NCI-H1105 treated with DMSO at 0.1 percent for 48 hours (cell line): ENCODE measurements at places on chromosomes 3 and 15.

- DNase-seq = no peak
Measured at GRCh38 chr15:58065445-58066041, at the start of gene ALDH1A2. TSS of gene ALDH1A2 (minus strand) at chr15:58065711. CDS start at chr15:58065650, 61 bp downstream.

DNA sequence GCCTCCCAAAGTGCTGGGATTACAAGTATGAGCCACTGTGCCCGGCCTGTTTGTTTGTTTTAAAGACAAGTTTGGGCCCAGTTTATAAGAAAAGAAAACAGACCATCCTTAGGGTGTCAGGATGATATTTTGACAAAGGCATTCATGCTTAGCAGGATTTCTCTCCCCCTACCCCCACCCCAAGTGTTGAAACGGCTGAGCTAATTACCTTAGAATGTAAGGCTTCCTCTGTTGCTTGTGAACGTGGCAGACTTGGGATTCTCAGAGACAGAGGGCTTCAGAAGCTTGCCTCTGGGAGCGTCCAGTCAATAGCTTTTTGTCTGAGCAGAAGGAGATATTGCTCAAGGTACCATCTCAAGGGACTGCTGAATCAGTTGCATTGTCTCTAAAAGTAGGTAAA lies 24.0 kb downstream of the FLNB start:
- DNase-seq = no peak

DNA sequence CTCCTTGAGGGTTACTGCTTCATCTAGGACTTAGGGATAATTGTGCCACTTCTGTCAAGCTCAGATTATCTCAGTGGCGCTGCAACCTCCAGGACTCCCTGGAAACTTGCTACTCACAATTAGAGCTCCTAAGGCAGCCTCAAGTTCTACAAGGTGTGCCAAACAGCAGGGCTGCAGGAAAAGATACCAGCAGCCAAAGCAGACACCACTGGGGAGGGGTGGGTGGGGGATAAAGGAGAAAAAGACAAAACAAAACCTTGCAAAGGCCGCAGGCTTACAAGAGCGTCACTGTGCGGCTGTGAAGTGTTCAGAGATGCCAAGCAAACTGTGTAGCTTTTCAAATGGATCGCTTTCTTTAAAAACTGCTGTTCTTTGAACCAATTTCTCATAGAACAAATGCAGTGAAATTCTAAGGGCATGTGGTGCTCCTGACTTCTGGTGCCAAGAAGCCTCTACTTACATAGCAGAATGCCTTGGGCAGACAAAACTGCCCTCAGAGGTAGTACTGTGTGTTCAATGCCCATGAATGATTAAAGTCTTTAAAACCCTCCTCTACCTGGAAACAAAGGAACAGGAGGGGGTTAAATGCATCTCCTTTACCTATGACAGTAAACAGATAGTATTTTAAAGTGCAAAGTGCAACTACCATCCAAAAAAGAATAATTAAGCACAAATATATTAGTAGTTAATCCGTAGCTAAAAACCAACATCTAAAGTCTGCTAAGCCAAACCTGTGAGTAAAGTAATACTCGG lies 353.4 kb downstream of the FOXP1 start:
- DNase-seq = no peak

DNA sequence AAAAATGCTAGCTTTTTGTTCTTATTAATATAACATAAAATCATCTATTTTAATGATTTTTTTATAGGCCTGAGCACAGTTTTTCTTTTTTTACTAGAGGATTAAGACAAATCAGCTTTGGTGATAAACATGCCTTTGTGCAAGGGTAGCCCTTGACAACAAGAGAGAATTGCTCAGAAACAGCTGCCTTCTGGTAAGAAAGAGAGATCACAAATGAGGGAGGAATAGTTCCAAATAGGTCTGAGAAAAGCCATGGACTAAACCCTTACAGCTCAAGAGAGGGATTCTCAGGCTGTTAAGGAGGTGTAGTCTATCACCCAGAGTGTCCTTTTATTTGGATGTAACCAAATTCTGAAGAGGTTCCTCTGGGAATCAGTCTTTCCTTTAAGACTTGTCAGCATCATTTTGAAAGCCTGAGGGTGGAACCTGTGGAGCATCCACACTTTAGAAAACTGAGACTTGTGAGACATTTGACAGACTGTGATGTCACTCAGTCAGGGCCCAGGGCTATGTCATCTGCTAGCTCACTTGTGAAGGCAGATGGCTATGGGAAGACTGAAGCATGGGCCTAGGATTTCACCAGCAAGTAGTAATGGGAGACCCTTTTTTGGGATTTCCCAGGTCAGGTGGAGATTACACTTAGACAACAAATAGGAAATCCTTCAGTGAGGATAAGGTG lies 102.9 kb upstream of the KCNAB1 start:
- DNase-seq = no peak

DNA sequence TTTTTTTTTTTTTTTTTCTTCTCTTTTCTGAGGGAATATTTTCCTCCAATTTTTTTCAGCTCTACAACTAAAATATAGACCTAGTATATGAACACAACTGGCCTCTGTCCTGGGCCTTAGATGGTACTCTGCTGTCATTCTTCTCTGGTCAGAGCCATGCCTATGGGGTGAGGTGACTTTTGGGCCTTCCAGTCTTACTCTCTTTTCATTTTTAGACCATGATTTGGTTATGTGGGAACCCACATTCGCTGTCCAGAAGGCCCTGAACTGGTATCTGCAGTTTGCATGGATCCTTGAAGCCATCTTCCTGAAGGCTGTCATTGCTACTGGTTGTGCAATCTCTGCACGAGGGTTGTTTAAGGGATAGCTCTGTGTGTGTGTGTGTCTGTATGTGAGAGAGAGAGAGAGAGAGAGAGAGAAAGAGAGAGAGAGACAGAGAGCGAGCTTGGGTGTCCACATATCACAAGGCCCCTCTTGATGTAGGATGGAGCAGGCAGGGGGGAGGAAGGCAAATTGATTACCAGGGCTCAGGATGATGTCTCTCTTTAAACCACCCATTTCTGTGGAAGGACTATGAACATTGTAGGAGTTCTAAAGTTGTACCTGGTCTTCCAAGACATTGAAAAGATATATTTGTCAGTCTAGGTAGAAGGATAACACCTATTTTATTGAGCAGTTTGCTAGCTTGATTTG lies 6.9 kb downstream of the TGFBR2 start:
- no peak for DNase-seq

- no peak for DNase-seq
Measured at GRCh38 chr3:30737743-30738499, 131.5 kb downstream of the TGFBR2 start.

DNA sequence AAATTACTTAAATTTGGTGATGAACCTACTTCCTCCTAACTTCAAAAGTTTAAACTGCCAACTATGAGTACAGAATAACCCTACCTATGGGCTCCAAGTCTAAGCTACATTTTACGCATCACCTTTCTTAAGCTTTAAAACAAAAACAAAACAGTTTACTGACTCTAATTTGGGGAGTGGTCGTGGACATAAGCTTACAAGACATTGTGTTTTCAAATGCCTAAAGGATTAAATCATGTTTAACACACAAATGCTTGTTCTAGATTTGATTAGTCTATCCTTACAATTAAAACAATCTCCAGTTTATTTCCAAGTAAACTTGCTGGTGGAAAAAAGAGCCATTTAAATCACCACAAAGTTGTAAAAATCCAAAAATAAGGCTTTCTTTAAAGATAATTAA lies 62.2 kb downstream of the UACA start:
- no peak for DNase-seq

GRCh38 chr3:118986734-118987133 lies 47.9 kb downstream of the IGSF11 start:
- no peak for DNase-seq

GRCh38 chr15:96247621-96248305 lies 82.7 kb upstream of the NR2F2 start:
- no peak for DNase-seq

- no peak for DNase-seq
Measured at GRCh38 chr3:195577645-195578177, 6.0 kb downstream of the APOD start.

GRCh38 chr3:13332158-13332557 lies 88.0 kb downstream of the NUP210 start:
- DNase-seq = no peak

DNA sequence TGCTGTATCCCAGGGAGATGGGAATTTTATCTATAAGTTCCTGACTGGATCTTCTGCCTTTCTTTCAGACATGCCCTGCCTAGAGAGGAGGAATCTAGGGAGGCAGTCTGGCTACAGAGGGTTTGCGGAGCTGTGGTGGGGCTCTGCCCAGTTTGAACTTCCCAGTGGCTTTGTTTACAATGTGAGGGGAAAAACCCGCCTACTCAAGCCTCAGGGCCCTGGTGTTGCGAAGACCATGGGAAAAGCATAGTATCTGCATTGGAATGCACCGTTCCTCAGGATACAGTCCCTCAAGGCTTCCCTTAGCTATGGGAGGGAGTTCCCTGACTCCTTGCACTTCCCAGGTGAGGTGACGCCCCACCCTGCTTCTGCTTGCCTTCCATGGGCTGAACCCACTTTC lies 168.7 kb downstream of the TMEM108 start:
- DNase-seq = no peak

DNA sequence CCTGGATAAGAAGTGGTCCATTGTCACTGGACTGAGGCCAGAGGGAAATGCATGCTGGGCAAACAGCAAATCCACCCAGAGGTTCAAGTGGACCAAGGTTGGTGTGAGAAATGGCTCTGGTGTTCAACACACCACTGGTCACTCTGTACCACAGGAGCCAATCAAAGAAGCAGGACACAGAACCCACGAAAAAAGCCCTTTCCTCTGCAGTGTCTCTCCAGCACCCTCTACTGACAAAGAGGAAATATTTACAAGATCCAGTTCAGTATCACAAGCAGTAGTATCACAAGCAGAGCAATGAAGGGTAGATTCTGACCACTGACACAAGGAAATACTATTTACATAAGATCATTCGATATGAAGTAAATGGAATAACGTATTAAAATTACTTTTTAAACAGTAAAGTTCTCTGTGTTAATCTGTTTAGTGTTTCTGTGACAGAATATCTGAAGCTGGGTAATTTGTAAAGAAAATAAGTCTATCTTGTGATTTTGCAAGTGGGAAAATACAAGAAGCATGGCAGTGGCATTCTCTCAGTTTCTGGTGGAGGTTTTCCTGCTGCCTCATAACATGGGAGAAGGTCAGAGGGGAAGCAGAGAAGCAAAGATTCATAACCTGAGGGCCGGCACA lies 390.7 kb downstream of the EFHB start:
- DNase-seq = peak; percentile 21

DNA sequence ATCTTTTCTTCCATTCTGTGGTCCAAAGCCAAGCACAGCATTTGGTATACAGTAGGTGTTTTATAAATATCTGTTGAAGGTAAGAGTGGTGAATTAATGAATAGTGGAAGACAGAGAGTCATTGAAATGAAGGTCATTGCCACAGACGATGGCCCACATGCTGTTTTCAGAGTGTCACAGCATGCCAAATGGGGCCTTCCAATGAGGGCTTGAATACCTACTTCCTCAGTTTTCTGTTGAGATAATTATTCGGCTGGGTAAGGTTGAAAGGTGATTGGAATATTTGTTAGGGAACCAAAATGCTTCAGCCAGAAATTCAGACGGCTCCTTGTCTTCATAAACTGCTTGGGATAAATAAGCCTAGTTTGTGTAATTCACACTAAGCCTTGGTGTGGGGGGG lies 205.3 kb upstream of the TBL1XR1 start:
- no peak for DNase-seq

GRCh38 chr3:196127308-196128040 lies 45.6 kb upstream of the TFRC start:
- DNase-seq = no peak

- DNase-seq = no peak
Measured at GRCh38 chr3:66270288-66270687, 49.5 kb downstream of the SLC25A26 start.

GRCh38 chr3:26171006-26171405 lies 381.1 kb downstream of the OXSM start:
- DNase-seq = no peak

DNA sequence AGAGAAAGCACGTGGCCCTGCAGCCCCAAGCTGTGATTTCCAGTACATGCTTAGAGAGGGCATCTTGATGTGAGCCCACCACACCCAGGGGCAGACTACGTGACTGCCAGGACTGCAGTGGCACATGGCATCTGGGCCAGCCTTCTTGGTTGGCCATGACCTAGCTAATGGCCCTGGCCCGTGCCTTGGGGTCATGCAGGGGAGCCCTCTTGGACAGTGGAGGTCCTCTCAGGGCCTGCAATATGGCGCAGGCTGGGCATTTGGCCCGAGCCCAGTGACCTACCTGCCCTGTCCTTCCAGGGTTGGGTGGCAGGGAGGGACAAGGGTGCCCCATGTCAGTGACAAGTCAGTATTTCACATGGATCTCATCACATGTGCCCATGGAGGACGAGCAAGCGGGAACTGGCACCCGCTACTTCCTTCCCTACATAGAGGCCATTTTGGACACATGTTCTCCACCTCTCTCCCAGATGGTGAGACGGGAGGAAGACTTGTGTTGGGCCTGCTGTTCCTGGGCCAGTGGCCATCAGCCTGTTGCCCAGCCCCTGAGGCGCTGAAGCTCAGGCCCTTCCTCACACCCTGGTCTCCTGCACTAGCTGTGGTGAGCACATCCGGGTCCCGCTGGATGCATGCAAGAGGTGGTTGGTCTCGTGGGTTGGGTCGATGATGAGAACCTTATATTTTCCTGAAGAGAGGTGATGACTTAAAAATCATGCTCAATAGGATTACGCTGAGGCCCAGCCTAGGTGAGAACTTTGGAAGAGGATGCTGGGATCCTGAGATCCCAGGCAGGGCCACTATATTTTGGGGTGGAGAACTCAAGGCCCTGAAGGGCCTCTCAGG lies 195.6 kb downstream of the UBE3A start:
- no peak for DNase-seq

DNA sequence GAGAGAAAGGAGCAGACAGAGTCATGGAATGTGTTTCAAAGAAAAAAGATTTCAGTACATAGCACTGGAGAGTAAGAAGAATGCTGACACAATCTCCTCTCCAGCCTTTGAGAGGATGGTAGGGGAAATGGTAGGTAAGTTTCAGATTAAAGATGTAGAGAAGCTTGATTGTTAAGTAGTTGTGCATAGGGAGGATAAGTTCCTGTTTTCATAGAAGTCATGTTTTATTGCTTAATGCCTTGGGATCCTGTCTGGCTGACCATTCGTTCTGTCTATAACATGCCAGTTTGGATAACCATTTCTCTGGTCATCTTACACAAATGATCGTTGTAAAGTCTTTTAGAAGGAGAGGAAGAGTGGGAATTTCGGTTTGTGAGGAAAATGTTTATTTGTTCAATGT lies 95.7 kb upstream of the IGSF10 start:
- DNase-seq = no peak

GRCh38 chr3:140906785-140907184 lies 34.9 kb upstream of the SLC25A36 start:
- no peak for DNase-seq
